ENCODE measurements at places on chromosomes 2 and 18.

DNA sequence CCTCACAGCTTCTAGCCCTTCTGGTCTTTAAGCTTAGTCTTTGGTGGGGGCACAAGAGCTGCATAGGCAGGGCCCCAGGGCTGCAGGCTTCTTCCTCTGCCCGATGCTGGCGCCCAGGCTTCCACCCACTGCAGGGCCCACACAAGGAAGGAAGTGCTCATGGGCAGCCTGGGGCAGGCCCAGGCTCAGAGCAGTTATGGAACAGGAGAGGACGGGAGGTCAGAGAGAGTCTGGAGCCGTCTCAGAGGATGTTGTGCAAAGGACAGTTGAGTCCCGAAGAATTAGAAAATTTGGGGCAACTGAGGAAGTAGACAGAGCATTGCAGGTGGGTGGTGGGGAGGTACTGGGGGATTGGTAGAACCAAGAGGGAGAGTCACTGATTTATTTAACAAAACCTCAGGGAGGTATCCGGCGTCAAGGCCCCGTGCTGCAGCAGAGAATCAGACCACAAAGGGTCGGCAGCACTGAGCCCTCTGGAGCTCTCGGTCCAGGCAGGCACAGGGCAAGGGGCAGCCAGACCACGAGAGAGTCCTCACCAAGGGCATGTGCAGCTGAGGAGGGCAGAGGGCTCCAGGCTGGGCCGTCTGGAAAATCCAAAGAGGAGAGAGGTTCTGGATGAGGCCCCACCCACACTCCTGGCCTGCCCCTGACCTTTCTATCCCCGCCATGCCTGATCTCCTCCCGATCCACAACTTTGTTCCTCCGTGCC is 110.8 kb upstream of the GLI2 start:
- no peak for DNase-seq

DNA sequence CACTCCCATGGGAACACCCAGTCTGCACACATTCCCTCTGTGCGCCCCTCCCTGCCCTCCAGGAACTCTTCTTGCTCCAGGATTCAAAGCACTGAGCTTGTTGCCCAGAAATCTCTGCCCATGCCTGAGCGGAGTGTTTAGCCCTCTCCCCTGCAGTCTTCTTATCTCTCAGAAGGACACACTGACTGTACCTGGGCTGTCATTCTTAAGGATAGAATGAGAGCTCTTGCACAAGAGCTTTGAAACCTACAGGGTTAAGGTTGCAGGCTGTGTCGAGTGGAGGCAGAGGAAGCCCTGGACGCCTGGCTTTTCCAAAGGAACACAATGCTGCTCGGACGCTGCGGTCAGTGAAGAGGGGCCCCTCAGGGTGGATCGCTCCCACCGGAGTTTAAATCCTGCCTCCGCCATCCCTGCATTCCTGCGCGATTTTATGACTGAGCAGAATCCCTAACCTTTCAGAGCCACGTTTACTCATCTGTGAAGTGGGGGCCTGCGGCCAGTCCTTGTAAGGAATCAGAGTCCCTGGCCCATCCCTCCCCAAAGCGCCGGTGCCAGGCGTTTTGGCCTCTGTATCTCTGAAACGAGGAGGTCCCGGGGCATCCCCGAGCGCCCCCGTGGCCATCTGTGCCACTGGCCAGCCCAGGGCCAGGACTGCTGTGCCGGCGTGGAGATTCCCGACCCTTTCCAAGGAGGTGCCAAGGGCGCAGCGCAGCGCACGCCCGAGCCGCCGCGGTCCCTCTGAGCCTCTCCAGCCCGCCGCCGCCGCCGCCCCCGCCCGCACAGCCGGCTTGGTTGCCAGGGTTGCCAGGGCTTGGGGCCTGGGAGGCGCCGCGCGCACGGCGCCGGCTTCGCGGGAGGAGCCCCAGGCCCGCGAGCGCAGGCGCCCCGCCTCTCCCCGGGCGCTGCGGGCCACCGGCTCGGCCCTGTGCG is 58.9 kb downstream of the FAM168B start:
- DNase-seq: peak; percentile 37

DNA sequence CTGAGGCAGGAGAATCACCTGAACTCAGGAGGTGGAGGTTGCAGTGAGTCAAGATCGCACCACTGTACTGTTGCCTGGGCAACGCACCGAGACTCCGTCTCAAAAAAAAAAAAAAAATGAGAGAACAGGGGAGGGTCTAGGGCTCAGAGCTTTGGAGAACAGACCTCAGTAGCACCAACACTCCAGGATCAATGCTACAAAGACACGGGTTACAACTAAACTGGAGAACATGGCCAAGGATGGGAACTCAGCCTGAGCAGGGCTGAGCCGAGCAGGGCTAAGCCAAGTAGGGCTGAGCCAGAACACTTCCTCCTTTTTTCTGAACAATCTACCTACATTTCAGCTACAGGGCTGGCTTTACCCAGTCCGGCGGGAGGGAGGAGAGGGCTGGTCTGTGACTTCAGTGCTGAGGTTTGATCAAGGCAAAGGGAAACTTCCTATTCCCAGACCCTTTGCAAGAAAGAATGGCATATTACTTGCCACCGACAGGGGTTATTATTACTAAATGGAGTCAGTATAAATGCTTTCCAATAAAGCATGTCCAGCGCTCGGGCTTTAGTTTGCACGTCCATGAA is 2.9 kb upstream of the CASP8 start:
- DNase-seq: no peak

DNA sequence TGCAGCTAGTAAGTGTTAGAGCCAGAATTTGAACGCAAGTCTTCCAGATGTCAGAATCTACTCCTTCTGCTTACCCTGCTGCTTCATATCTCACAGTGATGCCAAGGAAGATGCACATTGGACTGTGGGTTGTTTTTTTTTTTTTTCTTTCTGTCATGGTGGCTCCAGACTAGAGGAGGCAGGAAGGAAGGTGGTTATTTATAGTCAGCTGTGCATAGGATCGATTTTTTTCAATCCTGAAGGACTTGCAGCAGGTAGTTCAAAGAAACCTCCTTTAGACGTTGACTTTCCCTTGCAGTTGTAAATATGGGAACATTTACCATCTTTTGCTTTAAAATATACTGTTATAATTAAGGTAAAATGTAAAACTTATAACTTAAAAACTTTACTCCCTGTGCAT is 17.3 kb downstream of the NEDD4L start:
- DNase-seq: no peak

GRCh38 chr2:58512878-58513277 is 271.8 kb upstream of the FANCL start:
- DNase-seq: peak; percentile 46

- no peak for DNase-seq
Observed at GRCh38 chr2:240857039-240858008, 11.3 kb upstream of the AGXT start.

- no peak for DNase-seq
Observed at GRCh38 chr2:206557321-206557720, 85.0 kb upstream of the FAM237A start.

DNA sequence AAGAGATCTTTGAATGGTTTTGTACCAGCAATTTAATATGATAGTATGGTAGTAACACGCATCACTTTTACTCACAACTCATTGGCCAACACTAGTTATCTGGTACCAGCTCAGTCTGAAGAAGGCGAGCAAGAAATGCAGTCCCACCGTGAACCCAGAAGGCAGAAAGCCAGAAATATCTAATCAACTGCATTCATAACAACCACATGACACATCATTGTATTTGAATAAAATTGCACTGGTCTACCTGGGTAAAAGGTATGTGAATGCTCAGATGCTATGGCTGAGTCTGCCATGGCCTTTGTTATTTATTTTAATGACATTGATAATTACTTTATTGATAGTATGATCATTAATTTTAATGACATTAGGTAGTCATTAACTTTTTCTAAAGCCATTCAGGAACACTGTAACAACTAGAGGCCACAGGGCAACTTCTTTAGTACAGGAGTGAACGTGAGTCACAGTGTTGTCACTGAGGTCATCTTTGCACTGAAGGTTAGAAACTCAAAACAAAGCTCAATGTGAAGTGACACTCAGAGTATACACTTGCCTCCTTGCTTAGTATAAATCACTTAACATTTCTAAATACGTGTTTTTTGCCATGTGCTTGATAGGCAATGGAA is 475.6 kb upstream of the TNP1 start:
- no peak for DNase-seq

DNA sequence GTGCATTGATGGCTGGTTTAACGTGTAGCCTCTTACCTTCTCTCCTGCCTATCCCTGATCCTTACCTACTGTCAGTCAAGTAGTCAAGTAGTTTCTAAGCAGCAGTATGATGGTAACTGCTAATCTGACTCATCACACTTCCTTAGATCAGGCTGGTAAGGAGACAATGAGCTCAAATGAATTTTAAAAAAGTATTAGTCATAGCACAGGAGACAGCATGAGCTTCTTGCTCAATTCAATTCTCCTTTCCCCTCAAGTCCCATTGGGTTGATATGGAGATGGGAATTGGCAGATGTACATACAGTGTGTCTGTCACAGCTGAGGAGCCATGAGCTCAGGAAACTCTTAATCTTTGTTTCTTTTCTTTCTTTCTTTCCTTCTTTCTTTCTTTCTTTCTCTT is 799.7 kb downstream of the LRP1B start:
- no peak for DNase-seq

DNA sequence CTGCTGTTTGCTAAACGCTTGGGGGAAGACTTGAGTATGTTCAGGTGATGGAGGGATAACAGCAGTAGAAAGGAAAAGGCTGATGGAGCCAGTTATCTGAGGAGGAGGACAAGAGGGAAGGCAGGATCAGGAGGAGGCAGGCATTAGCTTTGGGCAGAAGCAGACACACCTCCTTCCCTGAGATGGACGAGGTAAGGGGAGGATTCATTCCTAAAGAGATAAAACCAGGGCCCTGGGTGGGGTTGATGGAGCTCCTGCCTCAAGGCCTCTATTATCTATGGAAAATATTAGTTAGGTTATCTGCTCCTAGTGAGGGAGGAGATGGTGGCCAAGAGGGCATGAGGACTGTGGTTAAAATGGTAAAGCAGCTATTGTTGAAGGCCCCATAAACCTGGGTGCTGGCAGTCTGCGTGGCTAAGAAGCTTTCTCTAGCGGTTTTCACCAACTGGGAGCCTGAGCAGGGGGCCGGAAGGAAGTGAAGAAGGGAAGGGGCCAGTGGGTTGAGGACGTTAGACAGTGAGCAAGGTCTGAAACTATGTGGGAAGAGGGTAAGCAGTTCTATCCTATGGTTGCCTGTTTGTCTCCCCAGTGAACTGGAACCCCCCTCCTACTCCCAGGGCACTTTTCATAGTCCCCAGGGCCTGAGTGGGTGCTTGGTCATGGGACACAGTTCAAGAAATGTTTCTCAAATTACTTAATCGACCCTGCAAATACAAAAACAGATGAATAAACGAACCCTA is 56.6 kb upstream of the HK2 start:
- no peak for DNase-seq

GRCh38 chr2:393711-394696 is 106.1 kb upstream of the ALKAL2 start:
- DNase-seq: no peak

GRCh38 chr2:177585234-177585863 is 192.8 kb downstream of the AGPS start:
- no peak for DNase-seq

- no peak for DNase-seq
Observed at GRCh38 chr2:96861074-96861473, 3.3 kb upstream of the ANKRD39 start.

- no peak for DNase-seq
Observed at GRCh38 chr18:76431437-76432273, 63.4 kb downstream of the ZNF516 start.

GRCh38 chr2:201151127-201151981 is 31.6 kb upstream of the CASP10 start:
- no peak for DNase-seq
